ENCODE measurements at places on chromosomes 12 and 14.

- DNase-seq: no peak
These were observed 70.9 kb upstream of the PIWIL1 start for GRCh38 chr12:130266751-130267150.

DNA sequence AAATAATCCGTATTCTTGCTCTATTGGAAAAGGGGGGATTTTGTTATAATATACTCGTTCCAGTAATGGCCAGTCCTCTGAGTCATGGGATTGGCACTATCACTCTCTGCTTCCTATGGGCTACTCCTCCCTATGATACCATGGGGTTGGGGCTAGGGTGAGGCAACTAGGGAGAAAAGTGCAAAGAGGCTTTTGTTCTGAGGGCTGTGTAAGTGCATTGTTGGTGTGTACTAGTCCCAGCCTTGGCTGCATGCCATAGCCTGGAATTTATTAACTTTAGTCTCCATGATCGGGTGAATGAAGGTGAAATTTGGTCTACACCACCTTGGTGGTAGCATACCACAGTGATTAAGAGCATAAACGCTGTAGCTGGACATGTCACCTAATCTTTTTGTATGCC, 247.6 kb downstream of the RPAP3 start:
- no peak for DNase-seq

DNA sequence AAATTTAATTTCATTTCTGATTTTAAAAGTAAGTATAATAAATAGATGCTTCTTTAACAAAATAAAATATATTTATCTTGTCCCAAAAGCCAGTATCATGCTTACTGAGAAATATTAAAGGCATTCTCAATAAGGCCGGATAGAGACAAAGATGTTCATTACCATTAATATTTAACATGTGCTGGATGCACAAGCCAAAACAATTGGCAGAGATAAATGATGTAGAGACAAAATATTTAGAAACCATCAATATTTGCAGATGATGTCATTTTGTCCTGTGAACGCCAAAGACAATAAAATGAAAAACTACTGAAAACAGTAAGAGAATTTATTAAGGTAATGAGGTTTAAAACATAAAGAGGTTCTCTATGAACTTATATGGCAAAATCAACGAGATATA, 313.5 kb downstream of the ITPR2 start:
- no peak for DNase-seq

GRCh38 chr14:32820181-32820580, 118.5 kb upstream of the NPAS3 start:
- no peak for DNase-seq

GRCh38 chr14:31340297-31341063, 79.9 kb downstream of the HEATR5A start:
- no peak for DNase-seq

DNA sequence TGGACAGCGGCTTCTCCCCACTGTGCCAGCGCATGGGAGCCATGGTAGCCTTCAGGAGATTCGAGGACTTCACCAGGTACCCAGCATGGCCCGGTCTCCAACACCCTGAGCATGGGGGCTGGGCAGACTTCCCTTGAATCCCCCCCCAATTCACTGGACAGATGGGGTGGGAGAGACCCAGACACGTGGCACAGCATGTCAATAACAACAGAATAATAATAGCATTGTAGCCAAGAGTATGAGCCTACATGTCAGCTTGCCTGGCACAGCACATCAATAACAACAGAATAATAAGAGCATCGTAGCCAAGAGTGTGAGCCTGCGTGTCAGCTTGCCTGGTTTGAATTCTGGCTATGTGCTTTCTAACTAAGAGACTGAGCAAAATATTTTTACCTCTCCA, 76.4 kb downstream of the FOXN4 start:
- DNase-seq: no peak

GRCh38 chr12:81597928-81598604, 161.1 kb downstream of the PPFIA2 start:
- no peak for DNase-seq

- no peak for DNase-seq
These were observed 201.9 kb downstream of the AACS start for GRCh38 chr12:125267114-125267513.

- DNase-seq: no peak
These were observed 562 bp downstream of the PAN2 start for GRCh38 chr12:56333197-56333678.

DNA sequence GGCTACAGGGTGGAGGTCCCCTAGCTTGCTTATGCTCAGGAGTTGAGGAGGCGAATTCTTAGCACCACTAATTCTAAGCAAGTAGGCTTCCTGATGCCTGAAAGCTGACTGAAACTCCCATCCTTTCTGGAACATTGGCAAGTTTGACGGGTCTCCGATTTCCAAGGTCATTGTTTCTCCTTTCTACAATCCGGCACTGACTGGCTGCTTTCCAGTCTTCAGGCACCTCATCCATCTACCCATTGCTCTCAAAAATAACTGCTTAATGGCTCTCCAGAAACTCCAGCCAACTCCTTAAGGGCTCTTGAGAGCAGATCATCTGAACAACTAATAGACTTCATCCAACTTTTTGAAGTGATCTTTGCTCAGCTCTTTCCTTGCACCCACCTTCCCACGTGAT, 13.3 kb downstream of the REM2 start:
- no peak for DNase-seq

DNA sequence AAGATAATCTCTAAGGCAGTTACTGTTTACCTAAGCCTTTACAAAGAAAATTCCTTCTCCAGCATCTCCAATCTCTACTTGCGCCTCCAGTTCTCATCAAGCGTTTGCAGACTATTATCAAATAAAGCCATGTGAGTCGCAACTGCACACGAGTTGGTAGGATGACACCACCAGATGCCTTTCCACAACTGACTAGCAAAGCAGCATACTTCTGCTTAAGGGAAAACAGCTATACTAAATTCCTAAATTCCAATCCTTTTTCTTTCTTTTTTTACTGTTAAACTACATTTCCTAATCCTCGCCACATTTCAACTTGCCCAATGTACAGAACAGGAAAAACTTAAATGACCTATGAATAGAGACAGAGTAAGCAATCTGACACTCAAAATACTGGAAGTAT, 166.7 kb downstream of the ITPR2 start:
- no peak for DNase-seq

DNA sequence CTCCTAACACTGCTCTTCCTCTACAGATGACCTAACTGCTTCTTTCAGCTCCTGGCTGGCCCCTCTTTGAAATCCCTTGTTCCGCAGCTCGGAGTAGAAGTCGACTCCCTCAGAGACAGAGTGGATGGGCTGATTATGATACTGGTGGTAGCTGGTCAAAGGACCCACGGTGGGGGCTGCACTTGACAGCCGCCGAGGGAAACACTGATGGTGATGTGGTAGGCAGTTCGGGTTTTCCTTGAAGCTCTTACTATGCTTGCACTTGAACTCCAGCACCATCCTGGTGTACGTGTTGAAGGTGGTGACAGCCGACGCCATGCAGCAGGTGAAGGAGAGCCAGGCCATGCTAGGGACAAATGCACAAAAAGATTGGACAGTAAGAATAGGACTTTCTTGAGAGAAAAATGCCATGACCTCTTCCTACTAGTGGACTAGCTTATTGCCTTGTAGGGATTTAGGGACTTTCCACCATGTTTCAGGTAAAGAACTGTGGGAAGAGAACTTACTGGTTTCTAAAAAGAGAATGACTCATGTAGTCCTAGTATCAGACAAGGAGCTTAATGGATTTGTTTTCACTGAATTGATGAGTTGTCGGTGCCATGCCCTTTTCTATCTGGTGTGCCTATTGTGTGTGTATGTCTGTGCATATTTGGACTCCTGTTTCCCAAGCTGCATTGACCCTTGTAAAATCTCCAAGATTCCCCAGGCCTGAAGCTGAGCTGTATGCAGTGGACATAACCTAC, 18.4 kb downstream of the GSG1 start:
- no peak for DNase-seq
